ENCODE measurements at places on chromosomes 11 and 22.

DNA sequence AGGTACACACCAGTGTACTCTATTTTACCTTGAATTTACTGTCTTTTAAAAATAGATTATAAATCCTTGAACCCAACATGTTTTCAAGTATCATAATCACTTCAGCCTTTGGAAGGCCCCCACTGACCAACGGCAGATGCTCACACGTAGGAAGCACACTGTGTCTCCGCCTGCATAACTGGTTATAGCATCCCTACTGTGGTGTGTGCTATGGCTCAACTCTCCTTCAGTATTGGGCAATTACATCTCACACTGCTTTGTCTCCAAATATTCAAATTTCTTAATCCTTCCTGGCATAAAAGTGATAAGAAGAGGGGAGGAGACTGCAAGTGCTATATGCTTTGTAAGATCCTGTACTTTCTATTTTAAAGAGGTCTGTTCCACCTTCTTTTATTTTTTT is 165.7 kb downstream of the CADM1 start:
- DNase-seq = no peak

DNA sequence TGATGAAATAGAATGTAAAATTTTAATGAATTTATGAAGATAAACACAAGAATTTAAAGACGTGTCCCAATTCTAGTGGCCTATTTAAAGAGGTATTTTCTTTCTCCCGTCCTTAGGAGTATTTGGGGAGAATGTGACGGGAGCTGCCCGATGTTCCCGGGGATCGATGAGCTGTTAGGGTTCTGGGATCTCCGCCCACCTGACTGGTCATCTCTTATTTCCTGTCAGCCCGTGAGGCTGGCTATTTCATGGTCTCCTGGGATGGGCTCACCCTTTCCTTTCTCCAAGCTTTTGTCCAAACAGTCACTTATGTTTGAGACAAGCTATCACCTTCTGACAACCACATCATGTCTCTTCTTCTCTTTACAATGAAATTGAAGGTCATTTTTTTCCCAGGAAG is 16.9 kb upstream of the CLMP start:
- DNase-seq = no peak

GRCh38 chr11:108543316-108543964 is 45.3 kb upstream of the POGLUT3 start:
- no peak for DNase-seq

GRCh38 chr22:29625090-29625825 is 21.8 kb downstream of the NF2 start:
- peak; percentile 67 for DNase-seq

GRCh38 chr11:119691701-119692539 is 37.1 kb downstream of the NECTIN1 start:
- no peak for DNase-seq

DNA sequence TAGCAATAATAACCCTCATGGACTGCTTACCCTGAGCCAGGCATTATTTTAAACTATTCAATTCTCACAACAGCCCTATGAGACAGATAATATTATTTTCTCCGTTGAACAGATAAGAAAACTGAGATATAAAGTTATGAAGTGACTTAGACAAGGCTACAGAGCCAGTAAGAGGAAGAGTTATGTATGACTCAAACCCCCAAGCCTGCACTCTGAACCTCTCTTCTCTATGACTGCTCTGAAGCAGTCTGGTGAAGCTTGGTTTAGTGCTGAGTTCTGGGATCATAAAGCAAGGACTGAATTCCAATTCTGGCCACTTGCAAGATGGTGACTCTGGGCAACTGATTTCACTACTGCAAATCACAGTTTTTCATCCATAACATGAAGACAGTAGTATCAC is 34.5 kb downstream of the TNKS1BP1 start:
- no peak for DNase-seq

GRCh38 chr11:73916435-73916834 is 34.4 kb upstream of the DNAJB13 start:
- no peak for DNase-seq

DNA sequence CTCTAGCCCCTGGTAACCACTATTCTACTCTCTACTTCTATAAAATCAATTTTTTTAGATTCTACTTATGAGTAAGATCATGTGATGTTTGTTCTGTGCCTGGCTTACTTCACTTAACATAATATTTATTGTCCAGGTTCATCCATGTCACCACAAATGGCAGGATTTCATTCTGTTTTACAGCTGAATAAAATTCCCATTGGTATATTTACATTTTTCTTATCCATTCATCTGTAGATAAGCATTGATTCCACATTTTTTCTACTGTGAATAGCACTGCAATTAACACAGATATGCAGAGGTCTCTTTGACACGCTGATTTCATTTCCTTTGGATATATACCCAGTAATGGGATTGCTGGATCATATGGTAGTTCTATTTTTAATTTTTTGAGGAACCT is 15.8 kb downstream of the SLC25A17 start:
- DNase-seq = no peak

- DNase-seq = no peak
These were observed 2.1 kb downstream of the PAMR1 start for GRCh38 chr11:35523331-35523768.

- no peak for DNase-seq
These were observed 142.9 kb downstream of the EFCAB6 start for GRCh38 chr22:43669190-43669589.

GRCh38 chr11:98564881-98565280 is 455.9 kb upstream of the CNTN5 start:
- no peak for DNase-seq

DNA sequence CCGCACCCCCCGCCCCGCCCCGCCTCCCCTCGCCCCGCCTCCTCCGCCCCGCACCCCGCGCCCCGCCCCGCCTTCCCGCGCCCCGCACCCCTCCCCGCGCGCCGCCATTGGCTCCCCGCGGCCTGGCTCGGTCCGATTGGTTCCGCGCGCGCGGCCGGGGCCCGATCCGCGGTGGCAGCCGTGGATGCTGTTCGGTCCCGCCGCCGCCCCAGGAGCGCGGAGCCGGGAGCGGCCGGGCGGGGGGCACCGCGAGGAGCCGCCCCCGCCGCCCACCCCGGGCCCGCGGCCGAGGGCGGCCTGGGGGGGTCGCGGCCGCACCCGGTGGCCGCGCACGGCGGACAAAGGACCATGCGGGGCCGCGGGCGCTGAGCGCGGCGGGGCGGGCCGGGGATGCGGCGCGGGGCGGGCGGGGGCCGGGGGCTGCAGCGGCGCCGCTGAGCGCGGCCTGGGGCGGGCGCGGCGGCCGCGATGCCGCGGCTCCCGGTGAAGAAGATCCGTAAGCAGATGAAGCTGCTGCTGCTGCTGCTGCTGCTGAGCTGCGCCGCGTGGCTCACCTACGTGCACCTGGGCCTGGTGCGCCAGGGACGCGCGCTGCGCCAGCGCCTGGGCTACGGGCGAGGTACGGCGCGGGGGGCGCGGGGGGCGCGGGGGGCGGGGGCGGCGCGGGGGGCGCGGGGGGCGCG is at the start of gene B4GALNT4:
Gene B4GALNT4, plus strand, starts transcription at position 164 of the 683 bp plus-strand sequence. Its CDS starts 305 bp downstream, at position 469.
- peak; percentile 61 for DNase-seq

GRCh38 chr11:83694191-83694910 is 408.2 kb upstream of the CCDC90B start:
- no peak for DNase-seq

- no peak for DNase-seq
These were observed 15.7 kb downstream of the ZNF215 start for GRCh38 chr11:6941970-6942369.

DNA sequence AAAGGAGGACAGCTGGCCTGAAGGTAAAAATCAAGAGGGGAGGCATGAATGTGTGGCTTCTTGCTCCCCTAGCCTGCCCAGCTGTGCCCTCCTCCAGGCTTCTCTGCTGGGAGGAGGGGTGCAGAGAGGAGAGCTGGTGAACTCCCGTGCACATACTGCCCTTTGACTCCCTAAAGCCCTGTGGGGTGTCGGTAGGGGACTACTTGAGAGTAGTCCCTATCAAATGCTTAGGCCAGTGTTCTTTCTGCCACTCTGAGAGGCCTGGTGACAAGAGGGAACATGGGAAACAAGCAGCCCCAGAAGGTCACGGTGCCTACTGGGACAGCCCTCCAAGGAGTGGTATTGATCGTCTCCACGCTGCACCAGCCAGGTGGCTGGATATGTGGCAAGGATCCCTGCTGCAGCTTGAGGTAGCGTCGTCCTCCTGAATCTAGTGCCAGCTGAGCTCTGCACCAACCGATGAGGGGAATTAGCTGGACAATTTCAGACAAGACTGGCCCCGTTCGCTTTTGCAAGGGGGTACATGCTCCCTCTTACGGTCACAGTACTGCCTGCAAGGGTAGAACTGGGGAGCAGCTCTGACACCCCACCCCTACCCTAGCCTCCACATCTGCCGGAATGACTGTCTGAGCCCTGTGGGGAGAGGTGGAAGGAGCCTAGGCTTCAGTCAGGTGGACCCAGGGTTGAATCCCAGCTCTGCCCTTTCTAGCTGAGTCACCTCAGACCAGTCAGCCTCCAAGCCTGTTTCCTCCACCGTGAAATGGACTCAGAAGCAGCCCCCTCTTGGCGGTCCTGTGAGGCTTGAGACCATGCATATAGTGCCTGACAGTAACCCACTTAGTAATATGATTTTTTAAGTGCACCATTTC is 17.1 kb upstream of the C11orf96 start:
- no peak for DNase-seq

DNA sequence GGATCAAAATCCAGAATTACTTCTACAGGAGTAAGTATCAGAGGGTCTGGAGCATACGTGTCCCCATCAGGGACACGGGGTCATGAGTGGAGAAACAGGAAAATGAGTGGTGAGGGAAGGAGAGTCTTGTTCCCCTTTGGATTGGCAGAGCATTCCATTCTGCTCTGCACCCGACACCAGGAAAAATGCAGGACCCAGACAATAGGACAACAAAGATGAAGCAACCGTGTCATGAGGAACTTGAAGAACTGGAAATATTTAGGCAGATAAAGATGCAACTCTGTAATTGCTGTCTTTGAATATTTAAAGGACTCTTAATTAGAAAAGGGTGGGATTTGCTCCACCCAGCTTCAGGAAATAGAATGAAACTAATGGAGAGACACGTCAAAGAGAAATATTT is 89.0 kb upstream of the BLID start:
- no peak for DNase-seq

DNA sequence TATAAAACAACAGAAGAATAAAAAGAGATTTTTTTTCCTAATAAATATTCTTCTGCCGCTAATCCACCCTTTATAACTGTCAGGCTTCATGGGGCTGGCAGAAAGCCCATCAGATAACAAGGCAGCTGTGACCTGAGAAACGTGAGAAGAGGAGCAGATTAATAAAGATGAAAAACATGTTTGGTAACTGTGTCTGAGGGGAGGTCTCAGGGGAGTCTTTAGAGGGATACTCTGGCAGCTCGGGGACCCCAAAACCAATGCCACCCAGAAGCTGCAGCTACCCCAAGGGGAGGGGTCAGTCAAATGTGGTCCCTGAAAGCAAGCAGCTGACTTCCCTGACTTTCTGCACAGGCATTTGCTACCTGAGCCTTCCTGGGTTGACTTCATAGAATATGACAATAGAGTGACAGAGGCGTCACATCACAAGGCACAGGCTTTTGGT is 48.4 kb upstream of the POU2AF1 start:
- DNase-seq = peak; percentile 63

DNA sequence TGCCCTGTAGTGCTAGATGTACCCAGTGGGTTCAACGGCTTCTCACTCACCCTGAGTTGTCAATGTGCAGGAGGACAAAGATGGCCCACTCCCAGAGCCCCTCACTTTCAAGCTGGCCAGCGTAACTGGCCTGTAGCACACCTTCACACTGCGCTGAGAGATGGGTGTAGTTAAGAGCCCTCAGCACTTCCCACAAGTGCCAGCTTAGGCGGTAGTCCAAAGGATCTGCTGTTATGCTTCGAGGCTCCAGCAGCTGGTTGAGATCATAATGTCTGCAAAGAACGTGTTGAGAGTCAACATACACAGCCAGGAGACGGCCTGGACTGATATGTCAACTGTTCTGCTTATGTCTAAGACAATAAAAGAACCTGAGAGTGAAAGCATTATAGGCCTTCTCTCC is 14.7 kb upstream of the CHRNA10 start:
- DNase-seq = no peak

GRCh38 chr11:72702096-72702495 is 27.9 kb upstream of the PDE2A start:
- no peak for DNase-seq

- DNase-seq = no peak
These were observed 30.9 kb downstream of the KCNC1 start for GRCh38 chr11:17765356-17766072.

- DNase-seq = no peak
These were observed 9.3 kb downstream of the CXCR5 start for GRCh38 chr11:118892964-118893363.

Measured in LoVo (cell line).